ENCODE measurements at places on chromosomes 3 and 15.
A peak's percentile ranks its signal among the peaks of the same experiment; 100 is the strongest.

GRCh38 chr3:55654123-55654760 is 167.1 kb upstream of the WNT5A start:
- no peak for ATAC-seq

DNA sequence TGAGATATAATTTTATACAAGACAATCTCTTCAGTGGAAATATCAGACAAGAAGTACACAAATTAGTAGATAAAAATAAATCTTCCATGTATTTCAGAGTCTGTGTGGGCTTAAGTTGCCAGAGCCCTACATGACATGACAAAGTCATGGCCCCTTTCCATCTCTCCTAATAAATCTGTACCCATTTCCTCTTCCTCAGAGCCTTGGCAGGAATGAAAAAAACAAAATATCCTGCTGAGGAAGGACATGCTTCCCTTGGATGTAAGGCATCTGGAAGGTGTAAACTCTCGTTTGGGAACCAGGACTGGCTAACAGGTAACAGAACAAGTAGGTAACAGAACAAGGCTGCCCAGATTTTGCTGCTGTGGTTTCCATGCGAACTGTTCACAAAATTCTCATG is 148.1 kb downstream of the SNRK start:
- no peak for ATAC-seq

DNA sequence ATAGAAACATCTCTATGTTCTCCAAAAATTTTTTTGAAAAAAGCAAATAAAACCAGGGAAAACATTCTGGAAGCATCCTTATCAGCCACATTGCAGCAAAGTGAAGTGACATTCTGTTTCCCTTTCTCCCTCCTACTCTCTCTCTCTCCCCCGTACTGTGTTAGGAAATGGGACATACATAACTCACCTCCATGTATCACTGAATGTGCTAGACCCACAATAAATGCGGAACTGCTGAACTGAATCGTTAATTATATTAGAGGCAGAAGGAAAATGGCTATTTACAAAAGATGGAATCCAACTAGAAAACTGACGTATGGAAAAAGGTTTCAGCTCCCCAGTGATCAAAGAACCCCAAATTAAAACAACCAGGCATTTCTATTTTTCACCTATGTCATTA is 129.8 kb downstream of the MINAR1 start:
- ATAC-seq, result peak; percentile 41

DNA sequence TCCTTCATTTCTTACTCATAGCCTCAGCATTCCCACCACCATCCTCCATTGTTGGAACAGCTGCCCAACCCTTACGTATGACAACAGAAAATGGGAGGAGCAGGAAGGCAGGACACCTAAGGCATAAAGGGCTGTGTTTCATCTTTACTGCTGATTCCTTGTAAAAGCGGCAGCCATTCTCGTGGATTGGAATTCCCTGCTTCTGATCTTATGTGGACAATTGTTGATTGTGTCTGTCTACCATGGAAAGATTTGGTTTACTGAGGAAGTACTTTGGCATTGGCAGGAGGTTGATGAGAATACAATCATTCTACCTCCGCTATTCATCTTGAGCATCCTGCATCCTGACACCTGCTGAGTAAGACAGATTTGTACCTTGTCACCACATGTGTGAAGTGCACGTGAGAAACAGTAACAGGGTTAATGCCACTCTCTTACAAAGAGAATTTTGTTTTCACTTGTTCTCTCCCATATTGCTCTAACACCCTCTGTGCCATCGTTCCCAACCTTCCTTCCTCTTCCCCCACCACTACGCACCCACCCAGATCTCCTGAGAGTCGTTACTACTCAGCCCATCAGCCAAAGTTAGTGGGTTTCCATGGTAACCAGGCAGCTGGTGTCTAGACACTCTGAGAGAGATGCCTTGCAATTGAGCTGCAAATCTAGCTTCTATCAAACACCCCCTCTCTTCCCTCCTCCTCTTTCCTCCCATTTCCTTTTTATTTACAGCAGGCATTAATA is 75.7 kb downstream of the GAP43 start:
- no peak for ATAC-seq

GRCh38 chr15:88491158-88491557 is 23.6 kb downstream of the MRPS11 start:
- no peak for ATAC-seq

GRCh38 chr3:10299679-10300078 is 6.9 kb upstream of the GHRL start:
- no peak for ATAC-seq

GRCh38 chr15:48560321-48561051 is 85.0 kb downstream of the FBN1 start:
- no peak for ATAC-seq

GRCh38 chr3:35849963-35850362 is 210.6 kb downstream of the ARPP21 start:
- ATAC-seq, result no peak

- ATAC-seq, result no peak
Measured at GRCh38 chr3:143693506-143693905, 154.8 kb downstream of the SLC9A9 start.

DNA sequence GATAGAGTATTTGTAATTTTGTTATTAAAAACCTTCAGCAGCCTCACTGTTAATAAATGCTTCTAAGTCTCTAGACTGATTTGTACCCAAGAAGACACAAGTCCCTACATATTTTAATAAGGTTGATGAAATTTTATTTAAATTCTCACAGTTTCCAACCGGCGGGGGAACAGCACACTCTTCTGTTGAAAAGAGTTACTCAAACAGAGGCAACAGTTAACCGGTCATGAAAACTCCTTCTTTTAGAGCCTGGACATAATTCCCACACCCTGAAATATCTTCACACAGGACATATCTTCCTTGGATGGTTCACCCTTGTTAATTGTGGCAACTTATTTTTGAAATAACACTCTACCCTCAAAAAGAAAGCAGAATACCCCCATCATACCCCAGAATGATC is 278.8 kb downstream of the FOXP1 start:
- peak; percentile 40 for ATAC-seq

DNA sequence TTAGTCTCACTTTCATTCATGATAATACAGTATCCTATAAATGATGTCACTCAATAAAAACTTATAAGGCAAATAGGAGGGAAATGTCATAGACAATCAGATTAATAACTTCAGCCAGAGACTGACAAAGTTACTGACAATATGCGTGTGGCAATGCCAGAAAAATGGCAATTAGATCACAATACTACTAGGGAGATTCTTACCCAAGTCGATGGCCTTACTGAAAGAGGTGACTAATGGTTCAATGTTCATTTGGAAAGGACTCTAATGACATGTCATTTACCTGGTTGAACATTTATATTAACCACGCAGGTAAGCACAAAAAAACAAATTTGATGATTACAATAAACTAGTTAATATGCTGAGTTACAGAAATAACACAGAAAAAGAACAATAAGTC is 45.9 kb upstream of the WDR5B start:
- ATAC-seq, result no peak

DNA sequence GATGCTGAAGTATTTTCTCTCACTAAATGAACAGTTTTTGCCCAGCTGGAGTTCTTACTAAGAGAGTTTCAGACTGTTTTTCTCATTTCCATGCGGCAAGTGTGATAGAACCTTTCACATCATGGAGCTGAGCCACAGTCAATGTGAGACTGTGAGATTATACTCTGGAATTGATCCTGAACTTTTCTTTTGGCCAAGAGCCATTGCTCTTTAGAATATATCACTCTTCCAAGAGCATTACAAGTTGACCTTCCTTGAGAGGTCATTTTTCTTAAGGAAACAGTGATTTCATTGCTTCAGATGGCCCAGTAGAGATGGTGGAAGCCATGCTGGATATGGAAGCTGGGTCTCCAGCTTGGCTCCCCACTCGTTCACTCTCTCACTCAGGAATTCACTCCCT is 212.9 kb upstream of the UMPS start:
- no peak for ATAC-seq
